IPS-NIHi11 (cell line): ENCODE measurements at places on chromosomes 3 and 15.
A peak's percentile ranks its signal among the peaks of the same experiment; 100 is the strongest.

DNA sequence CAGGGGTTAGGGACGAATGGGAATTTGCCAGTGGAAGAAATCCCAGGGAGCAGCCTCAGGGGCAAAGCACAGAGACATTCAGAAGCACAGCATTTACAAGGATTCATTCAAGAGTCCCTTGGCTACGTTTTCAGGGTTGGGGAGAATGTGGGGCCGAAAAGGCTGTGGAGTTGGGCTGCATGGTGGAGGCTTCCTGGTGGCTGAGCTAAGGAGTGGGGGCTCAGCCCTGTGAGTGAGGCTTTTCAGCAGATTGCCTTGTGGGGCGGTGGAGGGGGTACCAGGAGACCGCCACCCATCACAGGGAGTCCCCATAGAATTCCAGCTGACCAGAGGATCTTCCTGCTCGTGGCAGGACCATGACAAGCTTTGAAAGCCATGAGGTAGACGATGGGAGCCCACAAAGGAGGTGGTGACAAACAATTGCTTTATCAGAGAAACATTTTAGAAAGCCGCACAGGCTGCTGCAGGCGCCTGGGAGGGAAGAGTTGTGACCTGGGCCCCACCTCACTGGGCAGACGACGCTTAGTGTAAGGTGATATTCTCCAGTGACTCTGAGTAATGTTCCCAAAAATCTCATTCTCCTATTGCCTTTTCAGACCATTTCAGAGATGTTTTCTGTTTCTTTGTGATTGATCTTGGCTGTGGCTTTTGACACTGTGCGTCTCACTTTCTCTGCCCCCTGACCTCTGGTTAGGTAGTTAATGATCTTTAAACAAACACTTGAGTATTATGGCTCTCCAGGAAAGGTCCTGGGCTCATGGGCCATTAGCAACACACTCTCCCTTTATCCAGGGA is 128.0 kb downstream of the DNAJB8 start:
- DNase-seq: no peak

GRCh38 chr15:36251450-36251849 is 328.0 kb upstream of the CDIN1 start:
- peak; percentile 10 for DNase-seq

GRCh38 chr3:152638707-152639450 is 196.1 kb upstream of the P2RY1 start:
- DNase-seq: no peak

GRCh38 chr3:100634493-100635272 is 25.3 kb downstream of the ADGRG7 start:
- DNase-seq: peak; percentile 4

GRCh38 chr15:88491158-88491557 is 23.6 kb downstream of the MRPS11 start:
- DNase-seq: peak; percentile 54

- DNase-seq: no peak
Observed at GRCh38 chr3:142706321-142707127, 17.3 kb upstream of the TRPC1 start.

DNA sequence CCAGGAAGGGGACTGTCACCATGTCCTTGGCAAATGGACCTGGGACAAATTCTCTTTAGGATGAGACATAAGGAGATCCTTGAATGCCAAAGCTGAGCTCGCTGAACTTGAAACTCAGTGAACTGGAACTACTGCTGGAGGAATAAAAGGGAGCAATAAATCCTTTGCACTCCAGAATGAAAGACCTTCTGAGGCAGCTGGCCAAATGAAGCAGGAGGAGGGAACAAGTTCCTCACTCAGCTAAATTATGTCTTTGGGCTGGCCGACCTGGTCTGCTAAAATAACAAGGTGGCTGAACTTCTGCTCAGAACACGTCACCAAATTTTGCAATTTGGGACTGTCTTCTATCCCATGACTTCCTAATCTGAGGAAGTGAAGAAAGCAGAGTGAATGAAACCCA is 314.7 kb downstream of the LPP start:
- peak; percentile 42 for DNase-seq
